Activated naive CD8-positive, alpha-beta T cell treated with anti-CD3 and anti-CD28 coated beads, Interleukin-2, amount 10 ng/mL, durations not matched to agents 7 days and 5 days (primary cell): ENCODE measurements at places on chromosomes 4 and X.

GRCh38 chr4:10093801-10094552 is 22.6 kb downstream of the WDR1 start:
- no peak for DNase-seq

GRCh38 chrX:51860679-51861078 is 32.7 kb upstream of the MAGED1 start:
- DNase-seq: no peak

DNA sequence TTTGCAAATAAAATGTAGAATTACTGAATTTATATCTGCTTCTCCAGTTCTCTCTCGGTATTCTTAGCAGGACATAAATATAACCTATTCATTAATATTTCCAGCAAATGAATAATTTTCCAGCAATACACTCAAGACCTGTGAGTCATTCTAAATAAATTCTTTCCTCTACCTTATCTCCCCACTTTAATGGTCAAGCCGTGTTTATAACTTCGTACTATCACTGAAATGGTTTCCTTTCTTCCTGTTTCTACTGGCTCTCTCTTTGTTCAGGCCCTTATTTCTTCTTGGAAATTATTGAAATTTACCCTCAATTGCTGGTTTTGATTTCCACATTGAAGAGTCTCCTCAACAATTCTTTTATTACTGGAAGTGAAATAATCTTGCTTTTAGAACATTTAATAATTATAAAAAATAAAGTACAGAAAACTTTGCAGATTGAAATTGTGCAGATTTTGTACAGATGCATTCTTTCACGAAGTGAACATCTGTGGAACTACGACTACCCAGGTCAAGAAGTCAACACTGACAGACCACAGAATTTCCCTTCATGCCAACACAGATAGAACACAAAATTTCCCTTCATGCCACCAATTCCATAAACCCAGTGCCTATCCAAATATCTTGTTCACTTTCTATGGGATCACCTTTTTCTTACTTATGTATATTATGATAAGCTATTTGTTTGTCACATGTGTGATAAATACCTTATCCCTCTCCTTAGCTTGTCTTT is 205.7 kb downstream of the FAT4 start:
- DNase-seq: no peak

DNA sequence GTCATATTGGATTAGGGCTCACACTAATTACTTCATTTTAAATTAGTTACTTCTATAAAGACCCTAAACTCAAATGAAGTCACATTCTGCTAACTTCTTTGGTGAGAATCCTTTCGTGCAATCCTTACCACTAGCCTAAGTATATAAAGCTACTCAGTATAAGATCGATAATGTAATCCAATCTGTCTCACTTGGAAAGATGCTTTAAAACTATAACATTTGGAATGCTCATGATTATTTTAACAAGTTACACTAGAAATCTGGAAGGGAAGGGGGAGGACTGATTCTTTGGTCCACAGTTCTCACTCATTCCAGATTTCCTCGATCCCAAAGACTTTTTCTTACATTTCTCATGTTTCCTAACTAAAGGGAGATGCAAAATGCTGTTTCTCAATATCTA is 336.4 kb upstream of the SLIT2 start:
- no peak for DNase-seq

GRCh38 chrX:122434942-122435341 is 749.1 kb upstream of the GRIA3 start:
- no peak for DNase-seq

- DNase-seq: no peak
Measured at GRCh38 chrX:84144281-84144680, 43.7 kb downstream of the RPS6KA6 start.
